Adipocyte (in vitro differentiated cells): ENCODE measurements at places on chromosomes 1 and 21.
A peak's percentile ranks its signal among the peaks of the same experiment; 100 is the strongest.

- DNase-seq: no peak
Observed at GRCh38 chr21:15517394-15517793, 212.4 kb upstream of the USP25 start.

DNA sequence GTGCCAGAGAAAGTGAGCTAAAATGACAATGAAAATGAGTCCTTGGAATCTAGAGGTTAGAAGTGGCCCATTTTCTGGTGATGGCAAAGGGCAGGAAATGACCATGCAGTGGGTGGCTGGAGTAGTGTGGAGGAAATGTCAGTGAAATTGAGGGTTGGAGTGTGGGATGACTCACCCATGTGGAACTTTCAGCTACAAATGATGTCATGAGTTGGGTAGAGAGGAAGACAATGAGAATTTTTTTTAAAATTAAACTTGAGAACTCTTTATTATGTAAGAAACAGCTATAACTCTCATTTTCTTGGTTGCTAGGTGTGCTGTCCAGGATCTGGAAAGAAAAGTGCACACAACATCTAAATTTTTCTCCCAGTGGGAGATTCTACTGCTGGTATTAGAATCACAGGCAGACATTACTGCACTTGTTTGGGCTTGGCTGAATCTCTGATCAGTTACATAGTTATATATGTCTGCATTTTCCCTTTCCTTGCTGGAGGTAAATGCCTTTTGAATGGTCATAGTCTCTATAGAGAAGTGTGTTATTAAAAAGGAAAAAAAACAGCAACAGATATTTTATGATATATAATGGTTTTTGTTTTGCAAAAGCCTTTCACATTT lies 56.8 kb upstream of the GNG12 start:
- DNase-seq: peak; percentile 82

- DNase-seq: peak; percentile 56
Observed at GRCh38 chr1:33985656-33986055, 121.8 kb downstream of the HMGB4 start.

DNA sequence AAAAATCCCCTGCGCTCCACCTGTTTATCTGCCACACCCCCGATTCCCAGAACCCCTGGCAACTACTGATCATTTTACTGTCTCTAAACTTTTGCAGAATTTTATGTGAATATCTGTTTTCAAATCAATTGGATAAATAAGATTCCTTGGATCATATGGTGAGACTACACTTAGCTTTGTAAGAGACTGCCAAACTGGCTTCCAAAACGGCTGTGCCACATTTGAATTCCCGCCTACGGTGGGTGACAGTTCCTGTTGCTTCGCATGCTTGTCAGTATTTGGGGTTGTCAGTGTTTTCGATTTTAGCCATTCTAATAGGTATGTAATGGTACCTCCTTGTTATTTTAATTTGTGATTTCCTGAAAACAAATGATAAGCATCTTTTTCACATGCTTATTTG lies 22.7 kb upstream of the FMN2 start:
- DNase-seq: no peak

- DNase-seq: peak; percentile 62
Observed at GRCh38 chr1:58358346-58358745, 188.2 kb downstream of the OMA1 start.

GRCh38 chr21:34726627-34727337 lies 58.0 kb downstream of the CLIC6 start:
- DNase-seq: peak; percentile 51

GRCh38 chr1:241606544-241606943 lies 33.6 kb downstream of the CHML start:
- no peak for DNase-seq

- no peak for DNase-seq
Observed at GRCh38 chr1:5765483-5765882, 226.7 kb downstream of the NPHP4 start.

DNA sequence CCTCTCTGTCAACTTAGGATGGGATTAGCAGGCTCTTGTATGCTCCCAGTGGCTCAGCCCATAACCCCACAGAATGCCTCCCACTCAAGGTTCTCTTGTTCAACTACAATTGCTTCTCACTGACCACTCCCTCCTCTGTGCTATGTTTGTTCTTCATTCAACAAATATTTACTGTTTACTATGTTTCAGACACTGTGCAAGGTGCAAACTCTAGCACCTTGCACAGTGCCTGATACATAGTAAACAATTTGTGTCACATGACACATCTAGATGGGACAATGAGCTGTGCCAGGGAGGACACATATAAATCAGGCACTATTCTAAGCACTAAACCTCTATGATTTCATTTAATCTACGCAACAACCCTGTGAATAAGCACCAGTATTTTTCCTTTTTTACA lies 15.4 kb downstream of the ATP1A2 start:
- DNase-seq: no peak

GRCh38 chr1:209232759-209233158 lies 350.8 kb upstream of the CAMK1G start:
- no peak for DNase-seq
